Muscle of back (tissue), 13 donors: ENCODE measurements at places on chromosomes 1 and 21.

DNA sequence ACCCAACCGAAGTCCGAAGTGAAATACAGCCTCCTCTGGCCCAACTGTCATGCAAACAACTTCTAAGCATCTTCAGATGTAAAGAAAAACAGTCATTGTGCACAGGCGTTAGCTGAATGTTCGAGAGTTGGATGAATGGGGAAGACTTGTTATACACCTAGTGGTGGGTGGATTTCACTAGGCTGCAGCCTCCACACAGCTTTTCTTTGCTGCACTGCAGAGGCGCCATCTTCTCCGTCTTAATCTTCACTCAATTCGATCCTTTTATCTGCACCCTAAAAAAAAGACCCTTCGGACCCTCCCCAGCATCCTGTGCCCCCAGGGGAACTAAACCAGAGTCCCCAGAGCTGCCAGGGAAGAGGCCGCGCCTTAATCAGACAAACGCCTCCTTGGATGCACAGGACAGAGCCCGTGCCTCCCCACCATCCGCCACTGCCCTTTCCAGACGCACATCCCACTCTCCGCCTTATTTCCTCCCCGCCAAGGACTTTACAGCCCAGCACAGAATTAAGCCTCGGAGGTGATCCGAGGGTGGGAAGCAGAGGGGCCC is 1.4 kb downstream of the APP start:
- peak; percentile 66 for DNase-seq

GRCh38 chr1:161440312-161440894 is 64.9 kb upstream of the FCGR2A start:
- peak; percentile 38 for DNase-seq

GRCh38 chr1:53121319-53122172 is 20.9 kb downstream of the SLC1A7 start:
- DNase-seq, result peak; percentile 94

GRCh38 chr1:228284148-228284495 is 76.3 kb downstream of the OBSCN start:
- no peak for DNase-seq

- no peak for DNase-seq
Measured at GRCh38 chr1:19892129-19892528, 9.9 kb downstream of the OTUD3 start.

GRCh38 chr1:214192825-214193643 is 87.9 kb upstream of the SMYD2 start:
- no peak for DNase-seq

DNA sequence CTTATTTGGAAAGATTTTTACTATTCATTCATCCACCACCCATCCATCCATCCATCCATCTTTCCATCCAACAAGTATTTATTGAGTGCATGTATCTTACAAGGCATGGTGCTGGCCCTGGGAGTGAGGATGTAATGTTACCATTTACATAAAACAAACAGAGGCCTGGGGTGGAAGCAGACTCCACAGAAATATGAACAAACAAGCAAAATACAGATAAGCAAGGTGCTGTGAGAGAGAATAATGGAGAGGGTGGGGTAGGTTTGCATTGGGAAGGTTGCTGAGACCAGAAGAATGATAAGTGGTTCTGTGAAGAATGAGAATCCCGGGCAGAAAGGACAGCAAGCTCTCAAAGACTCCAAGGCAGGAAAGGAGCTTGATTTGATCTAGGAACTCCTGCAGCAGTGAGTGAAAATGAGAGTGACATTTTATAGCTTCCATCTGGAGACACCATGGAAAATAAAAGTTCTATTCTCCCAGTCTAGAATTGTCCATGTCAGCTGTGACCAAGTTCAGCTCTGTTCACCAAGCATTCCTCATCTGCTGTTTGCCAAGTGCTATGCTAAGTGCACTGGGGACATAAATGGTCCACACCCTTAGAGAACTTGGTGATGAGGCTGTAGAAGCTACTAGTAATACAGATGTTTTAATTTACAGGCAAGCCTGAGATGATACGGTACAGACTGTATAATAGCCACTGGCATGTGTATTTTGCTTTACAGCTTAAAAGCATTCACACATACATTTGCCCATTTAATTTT is 75.3 kb downstream of the PEX14 start:
- no peak for DNase-seq

GRCh38 chr1:88877382-88877825 is 14.0 kb downstream of the GTF2B start:
- no peak for DNase-seq

DNA sequence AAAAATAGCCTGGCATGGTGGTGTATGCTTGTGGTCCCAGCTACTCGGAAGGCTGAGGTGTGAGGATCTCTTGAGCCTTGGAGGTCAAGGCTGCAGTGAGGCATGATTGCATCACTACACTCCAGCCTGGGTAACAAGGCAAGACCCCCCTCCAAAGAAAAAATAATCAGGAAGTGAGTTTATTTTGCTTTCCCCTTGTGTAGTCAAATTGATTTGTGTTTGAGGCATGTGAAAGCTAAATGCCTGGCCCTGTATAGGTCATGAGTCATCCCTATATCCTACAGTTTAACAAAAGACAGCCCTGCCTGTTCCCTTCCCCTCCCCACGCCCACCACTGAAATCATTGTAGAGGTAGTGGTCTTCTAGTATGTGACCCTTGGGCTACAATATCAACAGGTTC is 241.4 kb upstream of the JUN start:
- DNase-seq, result no peak

GRCh38 chr1:174800216-174800851 is 199.4 kb upstream of the CACYBP start:
- DNase-seq, result no peak

DNA sequence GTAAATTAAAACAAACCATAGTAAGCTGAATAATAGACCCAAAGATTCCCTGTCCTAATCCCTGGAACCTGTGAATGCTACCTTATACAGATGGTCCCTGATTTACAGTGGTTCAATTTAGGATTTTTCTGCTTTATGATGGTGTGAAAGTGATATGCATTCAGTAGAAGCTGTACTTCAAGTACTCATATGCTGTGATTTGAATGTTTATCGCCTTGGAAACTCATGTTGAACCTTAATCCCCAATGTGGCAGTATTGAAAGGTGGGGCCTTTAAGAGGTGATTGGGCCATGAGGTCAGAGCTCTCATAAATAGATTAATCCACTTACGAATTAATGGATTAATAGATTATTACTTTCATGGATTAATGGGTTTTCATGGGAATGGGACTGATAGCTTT is 10.6 kb upstream of the RRP15 start:
- DNase-seq, result no peak

GRCh38 chr1:46568461-46568891 is 17.0 kb upstream of the KNCN start:
- no peak for DNase-seq

- DNase-seq, result no peak
Measured at GRCh38 chr1:18496497-18497235, 15.9 kb downstream of the KLHDC7A start.

DNA sequence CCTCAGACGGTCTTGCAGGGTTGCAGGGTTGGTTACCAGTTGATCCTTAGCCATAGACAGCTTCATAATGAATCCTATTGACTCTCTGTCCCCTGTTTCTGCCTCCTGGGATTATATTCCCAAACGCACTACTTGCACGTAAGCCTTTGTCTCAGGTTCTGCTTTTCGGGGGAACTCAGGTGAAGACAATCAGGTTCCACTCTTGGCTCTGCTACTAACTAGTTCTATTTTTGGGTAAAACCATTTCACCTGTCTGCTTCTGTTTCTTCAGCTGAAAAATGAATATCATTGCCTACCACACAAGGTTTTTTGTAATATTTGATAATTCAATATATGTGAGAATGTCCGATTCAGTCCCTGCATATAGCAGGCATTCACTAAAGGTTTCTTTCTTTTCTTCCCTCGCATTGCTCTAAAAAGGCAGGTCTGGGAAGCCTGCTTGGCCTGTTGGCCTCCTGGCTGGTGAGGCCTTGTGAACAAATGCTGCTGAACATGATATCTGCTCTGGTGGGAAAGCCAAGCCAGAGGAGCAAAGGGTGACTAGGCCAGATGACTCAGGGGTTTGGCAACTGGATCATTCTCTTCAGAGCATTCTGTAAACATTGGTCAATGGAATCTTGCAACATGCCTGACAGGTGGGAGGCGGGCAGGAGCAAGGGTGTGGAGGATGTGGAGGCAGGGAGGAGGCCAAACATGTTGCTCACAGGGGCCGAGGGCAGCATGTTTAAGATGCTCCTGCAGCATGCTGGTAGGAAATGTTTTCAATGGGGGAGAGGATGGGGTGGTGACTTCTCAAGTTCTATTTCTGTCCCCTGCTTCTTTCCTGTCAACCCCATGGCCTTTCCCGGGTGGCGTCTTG is 23.8 kb downstream of the IER5 start:
- DNase-seq, result peak; percentile 86

DNA sequence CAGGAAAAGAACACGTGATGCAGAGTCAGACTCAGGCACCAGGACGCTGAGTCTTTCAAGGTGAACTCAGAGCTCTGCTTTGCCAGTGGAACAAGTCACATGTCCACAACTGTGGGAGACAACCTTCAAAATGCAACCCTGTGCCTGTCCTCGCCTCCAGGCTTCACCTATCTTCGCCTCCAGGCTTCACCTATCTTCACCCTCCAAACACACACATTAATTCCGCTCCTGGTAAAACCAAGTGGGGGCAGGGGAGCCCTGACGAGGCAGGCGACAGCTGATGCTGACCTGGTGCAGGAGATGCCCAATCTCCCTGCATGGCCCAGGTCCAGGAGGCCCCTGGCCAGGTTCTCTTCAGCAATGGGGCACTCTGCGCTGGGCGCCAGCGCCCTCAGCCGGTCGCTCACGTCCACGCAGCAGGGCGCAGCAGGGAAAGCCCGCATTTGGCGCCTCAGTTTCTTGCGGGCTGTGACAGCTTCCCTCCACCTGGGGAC is 28.0 kb upstream of the LSS start:
- DNase-seq, result no peak

- no peak for DNase-seq
Measured at GRCh38 chr1:244800821-244801220, 34.6 kb upstream of the COX20 start.

DNA sequence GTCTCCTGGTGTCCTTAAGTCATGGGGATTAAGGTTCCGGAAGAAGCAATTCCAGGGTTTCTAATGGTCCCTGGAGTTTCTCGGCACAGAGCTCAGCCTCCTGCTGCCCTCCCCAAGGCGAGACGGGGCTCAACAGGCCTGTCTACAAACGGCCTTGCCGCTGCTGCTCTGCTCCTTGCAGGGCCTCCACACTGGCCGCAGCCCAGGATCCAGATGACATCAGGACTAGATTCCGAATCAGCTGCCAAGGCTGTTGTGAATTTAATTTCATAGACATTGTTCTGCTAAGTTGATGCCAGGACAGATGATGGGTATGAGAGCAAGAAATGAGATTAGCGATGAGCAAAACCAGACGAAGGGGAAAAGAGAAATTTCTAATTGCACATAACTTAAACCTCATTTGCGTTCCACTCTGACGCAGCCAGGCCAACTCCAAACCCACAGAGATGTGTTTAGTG is 103.6 kb upstream of the BACE2 start:
- DNase-seq, result peak; percentile 74

DNA sequence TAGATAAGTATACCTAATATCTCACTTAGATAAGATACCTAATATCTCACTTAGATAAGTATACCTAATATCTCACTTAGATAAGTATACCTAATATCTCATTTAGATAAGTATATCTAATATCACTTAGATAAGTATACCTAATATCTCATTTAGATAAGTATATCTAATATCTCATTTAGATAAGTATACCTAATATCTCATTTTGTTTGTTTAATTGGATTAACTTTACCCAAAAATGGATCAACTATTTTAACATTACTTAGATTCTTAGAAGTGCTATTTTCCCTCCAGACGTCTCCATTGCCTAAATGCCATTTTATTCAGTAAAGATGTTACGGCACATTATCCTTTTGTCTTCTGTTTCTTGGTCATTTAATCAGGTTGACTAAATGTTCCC is 346.4 kb downstream of the CHRM3 start:
- no peak for DNase-seq

DNA sequence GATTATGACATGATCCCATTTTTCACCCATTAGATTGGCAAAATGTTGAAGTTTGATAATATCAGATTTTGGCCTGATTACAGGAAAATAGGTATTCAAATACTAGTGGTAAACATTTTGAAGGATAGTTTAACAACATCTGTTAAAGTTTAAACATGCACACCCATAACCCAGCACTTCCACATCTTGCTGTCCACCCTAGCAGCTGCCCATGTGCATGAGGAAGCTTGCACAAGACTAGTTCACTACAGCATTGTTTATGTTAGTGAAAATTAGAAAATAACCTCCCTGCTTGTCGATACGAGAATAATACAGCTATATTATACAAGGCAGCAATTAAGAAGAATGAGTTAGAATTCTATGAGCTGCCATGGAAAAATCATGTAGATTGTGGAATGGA is 127.6 kb downstream of the C1orf21 start:
- DNase-seq, result no peak

DNA sequence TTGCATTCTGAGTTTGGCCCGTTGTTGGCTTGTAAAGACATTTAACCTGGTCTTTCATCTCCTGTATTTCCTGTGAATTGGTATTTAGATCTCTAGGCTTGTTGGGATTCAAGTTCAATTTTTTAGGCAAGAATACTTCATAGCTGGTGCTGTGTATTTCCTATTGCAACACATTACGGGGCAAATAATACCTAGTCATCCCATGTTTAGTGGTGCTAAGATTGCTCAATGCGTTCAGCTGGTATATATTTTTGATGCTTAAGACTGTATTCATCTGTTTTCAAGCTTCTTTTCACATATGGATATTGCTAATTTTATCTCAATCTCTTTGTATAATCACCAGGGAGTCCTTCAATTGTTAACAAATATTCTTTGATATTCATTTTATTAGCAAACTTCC is 87.5 kb upstream of the ZBTB18 start:
- DNase-seq, result no peak

- no peak for DNase-seq
Measured at GRCh38 chr21:38979271-38980121, 173.8 kb downstream of the ETS2 start.

DNA sequence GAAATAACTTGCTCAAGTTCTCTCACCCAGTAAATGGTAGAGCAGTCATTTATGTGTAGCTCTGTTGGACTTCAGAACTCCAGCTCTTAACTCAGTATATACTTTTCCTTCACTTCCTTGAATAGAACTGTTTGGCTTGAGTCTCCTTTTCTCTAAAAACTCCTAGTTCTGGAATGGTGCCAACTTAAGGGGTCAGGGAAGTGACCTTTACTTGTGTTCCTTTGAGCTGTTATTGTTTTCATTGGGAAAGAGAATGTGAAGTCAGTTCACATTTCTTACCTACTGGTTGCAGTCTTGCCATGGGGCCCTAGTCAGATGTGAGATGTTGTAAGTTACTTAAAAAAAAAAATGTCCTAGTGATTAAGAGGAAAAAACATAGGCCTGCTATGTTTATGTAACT is 77.0 kb upstream of the MACF1 start:
- no peak for DNase-seq
